ENCODE measurements at places on chromosomes 5 and 9.

DNA sequence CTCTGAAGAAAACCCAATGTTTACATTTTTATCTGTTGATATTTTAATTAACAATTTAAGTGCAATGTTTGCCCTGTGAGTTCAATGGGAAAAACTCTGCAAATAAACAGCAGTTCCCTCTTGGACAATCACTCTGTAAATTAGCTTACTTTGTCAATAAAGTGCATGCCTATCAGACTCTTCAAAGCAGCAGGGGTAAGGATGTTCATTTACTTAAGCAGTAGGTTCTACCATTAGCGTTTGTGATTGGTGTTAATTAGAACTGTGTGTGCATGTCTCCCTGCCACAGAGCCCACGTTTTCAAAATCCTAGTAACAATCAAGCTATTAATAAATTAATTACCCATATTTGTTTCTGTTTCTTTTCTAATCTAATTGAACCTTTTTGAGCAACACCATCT, 1921.6 kb upstream of the WWC1 start:
- DNase-seq: no peak

GRCh38 chr9:84609779-84610178, 59.8 kb upstream of the NTRK2 start:
- DNase-seq: no peak

GRCh38 chr5:160772854-160773253, 79.2 kb downstream of the ATP10B start:
- DNase-seq: no peak

- DNase-seq: no peak
Observed at GRCh38 chr9:131348631-131349521, 45.0 kb upstream of the PRRC2B start.

GRCh38 chr5:169563369-169563768, 20.2 kb upstream of the SPDL1 start:
- DNase-seq: no peak

DNA sequence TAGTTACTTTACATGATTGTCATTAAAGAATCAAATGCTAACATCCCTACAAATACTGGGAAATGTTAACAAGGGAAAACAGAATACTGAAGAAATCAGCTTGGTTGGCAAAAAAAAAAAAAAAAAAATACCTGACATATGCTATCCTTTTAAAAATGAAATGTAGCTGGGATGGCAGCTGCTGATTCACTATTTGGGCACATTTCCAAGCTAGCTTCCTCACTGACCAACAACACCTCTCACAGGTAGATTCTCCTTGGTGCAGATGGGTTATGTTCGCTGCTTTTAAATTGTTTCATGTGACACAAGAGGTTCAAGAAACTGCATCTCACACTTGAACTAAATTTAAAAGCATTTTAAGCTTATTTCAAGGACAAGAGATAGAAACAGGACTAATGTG, 6.1 kb upstream of the PRUNE2 start:
- DNase-seq: no peak

DNA sequence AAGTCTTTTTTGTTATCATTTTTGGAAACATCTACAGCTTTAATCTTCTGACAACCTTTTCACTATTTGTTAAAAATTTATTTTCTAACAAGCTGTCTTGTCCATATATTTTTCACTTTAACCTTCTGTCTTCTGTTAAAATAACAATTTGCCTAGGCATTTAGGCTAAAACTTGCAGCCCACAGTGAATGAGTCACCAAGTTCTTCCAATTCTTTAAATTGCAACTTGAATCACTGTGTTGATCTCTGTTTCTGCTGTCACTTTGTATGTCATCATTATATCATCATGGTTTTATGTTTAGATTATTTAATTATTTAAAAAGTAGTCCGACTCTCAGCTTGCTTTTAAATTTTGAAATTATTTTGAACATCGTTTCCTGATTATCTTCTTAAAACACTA, 473.8 kb upstream of the PTPRD start:
- no peak for DNase-seq

DNA sequence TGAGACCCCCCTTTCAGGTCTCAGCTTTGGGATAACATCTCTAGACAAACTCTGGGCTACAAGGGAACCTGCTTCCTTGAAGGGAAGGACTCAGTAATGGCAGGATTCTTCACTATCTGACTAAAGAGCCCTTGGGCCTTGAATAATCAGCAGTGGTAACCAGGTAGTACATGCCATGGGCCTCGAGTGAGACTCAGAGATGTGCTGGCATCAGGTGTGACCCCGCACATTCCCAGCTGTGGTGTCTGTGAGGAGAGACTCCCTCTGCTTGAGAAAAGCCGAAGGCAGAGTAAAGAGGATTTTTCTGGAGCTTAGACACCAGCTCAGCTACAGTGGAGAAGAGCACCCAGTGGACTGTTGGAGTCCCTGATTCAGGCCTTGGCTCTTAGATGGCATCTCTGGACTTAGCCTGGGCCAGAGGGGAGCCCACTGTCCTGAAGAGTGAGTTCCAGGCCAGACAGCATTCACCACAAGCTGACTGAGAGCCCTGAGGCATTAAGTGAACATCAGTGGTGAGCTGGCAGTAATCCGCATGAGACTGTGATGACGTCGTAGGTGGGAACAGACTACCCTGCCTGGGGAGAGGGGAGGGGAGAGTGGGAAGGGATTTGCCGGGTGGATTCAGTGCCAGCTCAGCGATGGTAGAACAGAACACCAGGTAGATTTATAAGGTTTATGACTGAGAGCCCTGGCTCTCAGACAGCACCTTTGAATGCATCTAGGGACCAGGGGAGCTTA, 5.3 kb upstream of the ZNF782 start:
- no peak for DNase-seq

- DNase-seq: no peak
Observed at GRCh38 chr9:27473111-27473529, 51.0 kb upstream of the IFNK start.

DNA sequence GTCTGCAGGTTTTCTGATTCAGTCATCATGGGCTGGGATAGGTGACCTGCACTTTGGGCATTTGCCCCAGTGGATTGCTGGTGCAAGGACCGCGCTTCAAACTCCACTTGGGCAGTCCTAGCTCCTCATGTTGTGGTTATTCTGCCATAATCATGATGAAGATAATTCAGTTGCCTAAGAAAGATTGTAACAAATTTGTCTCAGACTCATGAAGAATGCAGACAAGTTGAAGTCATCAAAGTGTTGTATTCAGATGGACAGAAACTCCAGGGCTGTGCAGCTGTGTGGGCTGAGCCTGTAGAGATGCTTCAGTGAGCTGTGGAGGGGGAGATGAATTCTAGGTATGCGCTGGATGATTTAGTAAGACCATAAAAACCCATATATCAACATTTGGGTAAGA, 38.5 kb downstream of the TARS1 start:
- DNase-seq: no peak

- no peak for DNase-seq
Observed at GRCh38 chr5:55495216-55495615, 39.5 kb downstream of the PLPP1 start.

DNA sequence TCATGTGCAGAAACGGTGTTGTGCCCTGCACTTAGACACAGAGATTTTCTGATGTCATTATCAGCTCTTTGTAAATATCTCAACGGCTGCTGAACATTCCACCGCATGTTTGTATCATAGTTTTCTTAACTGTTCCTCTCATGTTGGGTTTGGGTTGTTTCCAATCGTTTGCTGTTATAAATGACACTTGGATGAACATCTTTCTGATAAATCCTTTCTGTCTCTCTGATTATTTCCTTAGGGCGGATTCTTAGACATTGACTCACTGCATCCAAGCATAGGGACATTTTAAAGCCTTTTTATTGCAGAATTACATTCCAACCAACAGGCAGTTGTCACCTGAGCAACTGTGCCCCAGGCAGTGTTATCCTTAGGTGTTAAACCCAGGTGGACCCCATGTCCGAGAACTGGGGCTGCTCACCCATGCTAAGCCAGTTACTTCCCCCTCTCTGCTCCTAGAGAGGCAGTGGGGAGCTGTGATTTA, 28.5 kb downstream of the COL5A1 start:
- DNase-seq: no peak

DNA sequence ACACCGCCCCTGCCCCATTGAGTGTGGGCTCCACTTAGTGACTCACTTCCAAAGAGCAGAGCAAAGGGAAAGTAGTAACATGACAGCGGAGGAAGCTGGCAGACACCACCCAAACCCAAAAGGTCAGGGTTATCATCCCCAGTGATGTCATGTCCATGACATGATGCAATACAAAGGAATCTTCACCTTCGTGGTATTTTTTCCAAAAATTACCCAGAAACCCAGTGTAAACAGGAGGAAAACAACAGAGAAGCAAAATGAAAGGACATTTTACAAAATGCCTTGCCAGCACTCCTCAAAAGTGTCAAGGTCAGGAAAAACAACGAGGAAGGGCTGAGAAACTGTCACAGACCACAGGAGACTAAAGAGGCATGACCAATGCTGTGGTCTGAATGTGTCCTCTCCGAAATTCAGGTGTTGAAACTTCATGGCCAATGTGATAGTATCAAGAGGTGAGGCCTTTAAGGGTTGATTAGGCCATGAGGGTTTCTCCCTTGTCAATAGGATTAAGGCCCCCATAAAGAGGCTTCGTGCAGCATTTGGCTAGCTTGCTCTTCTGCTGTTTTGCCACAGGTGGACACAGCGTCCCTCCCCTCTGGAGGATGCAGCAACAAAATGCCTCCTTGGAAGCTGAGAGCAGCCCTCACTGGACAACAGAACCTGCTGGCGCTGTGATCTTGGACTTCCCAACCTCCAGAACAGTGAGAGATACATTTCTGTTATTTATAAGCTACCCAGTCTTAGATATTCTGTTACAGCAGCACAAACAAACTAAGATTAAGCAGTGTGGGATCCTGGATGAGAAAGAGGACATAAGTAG, 30.5 kb upstream of the MED10 start:
- no peak for DNase-seq

DNA sequence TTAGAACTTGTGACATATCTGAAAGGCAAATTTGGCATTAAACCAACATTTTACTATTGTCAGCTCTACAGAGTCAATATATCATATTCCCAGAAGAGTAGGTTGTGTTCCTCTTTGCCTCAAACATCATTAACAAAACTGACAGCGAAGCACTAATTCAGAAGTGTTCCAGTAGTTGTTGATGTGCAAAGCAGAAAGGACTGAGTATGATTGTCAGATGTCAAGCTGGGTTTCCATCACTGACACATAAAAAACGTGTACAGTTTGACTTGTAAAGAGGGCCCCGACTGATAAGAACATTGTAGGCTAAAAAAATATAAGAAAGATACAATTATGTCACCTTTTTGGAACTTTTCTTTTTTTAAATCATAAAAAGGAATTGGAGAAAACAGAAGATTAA, 101.5 kb upstream of the ZNF608 start:
- no peak for DNase-seq

- DNase-seq: no peak
Observed at GRCh38 chr9:89577363-89577762, 27.4 kb upstream of the GADD45G start.

DNA sequence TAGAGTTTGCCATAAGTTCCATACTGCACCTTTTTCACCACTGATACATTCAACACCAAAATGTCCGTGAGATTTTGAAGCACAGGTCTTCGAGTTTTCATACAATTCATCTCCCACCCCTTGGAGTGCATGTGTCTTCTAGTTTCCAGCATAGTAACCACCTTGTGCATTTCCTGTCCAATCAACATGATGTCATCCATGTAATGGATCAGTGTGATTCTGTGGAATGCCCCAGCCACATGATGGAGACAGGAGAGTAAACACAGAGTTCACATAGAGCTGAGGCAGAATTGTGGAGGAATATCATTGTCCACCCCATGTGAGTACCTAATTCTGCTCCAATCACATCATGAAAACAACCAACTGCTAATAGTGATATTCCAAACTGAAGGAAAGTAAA, 441.5 kb upstream of the CDH6 start:
- DNase-seq: no peak

DNA sequence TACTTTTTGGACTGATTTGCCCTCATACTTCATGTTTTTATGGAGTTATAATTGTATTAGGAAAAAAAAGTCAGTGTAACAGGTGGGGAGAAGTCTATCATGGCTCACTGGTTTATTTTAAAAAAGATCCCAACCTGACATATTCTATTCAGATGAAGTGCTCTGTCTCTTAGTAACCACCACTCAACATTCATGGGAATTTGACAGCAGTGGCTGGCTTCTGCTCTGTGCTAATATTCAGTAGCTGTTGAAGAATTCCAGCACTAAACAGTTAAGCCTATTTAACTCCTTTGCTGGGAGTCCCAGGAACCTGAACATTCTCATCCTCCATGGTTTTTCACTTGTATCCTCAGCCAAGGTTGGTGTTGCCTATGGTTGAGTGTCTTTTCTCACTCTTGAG, 23.1 kb downstream of the CMYA5 start:
- no peak for DNase-seq

DNA sequence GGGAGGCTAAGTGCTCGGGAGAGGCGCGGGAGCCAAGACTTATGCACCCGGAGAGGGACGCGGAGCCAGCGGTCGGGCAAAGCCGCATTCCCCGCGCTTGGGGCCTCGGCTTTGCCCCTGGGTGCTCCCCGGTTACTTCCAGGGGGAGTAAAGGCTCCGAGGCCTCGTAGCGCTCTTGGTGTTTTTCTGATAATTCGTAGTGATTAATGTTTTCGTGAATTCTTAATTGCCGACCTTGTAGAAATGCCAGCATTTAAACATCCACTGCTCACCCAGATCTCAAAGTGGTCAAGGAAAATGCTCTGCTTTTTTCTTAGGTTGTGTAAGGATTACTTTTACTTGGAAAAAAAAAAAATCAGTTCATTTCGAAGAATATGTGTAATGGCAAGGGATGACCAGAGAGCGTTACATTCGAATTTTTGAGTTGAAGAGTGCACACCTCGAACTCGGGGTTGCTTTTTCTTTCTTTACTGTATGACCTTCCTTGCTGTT, 654 bp upstream of the TUT7 start:
- DNase-seq: no peak

DNA sequence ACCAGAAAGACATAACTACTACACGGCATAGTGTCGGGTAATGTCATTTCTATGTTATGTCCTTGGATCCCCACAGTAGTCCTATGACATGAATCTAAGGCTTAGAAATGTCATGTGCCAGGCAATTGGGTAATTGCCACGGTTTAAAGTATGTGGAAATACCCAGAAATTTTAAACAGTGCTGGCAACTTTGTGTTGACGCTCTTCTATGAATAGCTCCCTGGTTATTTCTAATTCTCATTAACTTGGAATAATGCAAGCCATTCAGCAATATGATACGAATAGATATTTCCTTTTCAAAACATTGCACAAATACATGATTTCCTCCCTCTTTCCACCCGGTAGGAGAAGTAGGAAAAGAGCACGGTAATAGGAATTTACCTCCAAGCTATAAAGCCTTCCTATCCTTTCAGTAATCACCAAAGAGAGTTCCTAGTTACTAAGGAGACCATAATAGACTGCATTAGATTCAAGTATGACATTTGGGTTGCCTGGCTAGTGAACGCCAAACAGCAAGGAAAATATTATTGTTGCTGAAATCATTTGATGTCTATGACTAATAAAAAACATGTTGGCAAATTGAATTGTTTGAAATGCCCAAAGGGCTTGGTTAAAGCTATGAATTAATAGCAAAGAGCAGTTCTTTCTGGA, 168.4 kb downstream of the CCDC192 start:
- DNase-seq: no peak

GRCh38 chr5:80254767-80255430, 949 bp downstream of the SERINC5 start:
- no peak for DNase-seq

Measured in stimulated activated CD4-positive, alpha-beta T cell treated with anti-CD3 and anti-CD28 coated beads, Interleukin-1b, Interleukin-23, amount 100 ng/mL, for 1 hour (primary cell).